Hindlimb muscle (tissue), 1 donor: ENCODE measurements at places on chromosomes 12 and 14. TPM values are rescaled to one million over a fixed set of nuclear protein-coding genes. Genes with fewer than 3 reads are reported as not detected.

DNA sequence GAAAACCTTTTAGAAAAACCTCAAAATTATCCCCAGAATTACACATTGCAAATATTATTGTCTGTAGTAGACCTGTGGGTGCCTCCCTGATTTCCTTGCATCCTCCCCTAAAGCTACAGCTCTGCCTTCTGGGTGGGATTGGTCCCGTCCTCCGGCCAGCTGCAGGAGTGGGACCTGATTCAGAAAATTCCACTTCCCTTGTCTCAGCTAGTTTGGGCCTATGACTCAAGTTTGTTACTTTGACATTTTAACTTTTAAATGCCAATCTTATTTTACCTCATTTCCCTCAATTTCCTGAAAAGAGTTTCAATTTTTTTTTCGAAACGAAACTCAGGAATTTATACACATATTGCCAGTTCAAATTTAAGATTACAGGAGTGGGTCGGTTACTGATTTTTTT, 13.2 kb upstream of the SLC41A2 start:
- no peak for DNase-seq

DNA sequence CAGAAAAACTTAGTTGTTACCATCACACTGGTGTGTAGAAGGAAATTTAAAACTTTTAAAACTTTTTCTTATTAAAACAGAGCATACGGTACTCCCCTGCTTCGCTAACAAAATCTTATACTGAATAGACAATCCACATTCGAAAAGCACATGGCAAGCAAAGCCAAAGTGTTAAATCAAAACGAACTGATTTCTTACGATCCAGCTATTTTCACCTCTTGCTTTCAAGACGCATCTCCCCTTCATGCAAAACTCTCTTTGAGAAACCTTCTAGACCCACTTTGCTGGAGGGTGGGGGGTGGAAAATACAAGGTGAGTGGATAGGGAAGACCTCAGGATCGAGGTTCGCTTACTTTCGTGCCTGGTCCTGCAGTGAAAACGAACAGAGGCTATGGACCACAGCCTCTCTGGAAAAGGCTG, 328 bp downstream of the INTS13 start:
- DNase-seq: no peak

DNA sequence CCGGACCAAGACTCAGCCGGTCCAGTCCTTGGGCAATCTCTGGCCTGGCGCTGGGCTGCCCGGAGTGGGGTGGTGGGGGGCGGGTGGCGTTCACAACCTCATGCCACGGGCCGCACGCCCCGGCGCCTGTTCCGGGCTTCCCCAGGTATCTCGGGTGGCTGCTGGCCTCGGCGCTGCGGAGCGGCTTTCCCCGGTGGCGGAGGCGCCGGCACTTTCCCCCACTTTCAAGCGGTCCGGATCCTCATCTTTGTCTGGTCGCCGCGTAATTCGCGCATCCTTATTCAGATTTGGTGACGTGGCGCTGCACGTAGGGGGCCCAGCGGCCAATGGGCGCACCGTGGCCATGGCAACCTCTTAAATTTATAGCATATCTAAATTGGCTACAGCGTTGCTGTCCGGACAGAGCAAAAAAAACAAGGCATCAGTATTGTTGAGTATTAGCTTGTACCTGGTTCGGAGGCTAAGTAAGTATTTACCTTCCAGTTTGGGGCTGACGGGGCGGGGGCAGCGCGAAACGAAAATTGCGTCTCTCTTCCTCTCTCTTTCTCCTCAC, at the start of gene LHX5:
LHX5 (minus strand) TSS at position 253 of the 553 bp plus-strand sequence. CDS start 373 bp downstream, outside the sequence.
- DNase-seq: no peak

GRCh38 chr12:104355630-104356029, 52.1 kb downstream of the EID3 start:
- DNase-seq: no peak

DNA sequence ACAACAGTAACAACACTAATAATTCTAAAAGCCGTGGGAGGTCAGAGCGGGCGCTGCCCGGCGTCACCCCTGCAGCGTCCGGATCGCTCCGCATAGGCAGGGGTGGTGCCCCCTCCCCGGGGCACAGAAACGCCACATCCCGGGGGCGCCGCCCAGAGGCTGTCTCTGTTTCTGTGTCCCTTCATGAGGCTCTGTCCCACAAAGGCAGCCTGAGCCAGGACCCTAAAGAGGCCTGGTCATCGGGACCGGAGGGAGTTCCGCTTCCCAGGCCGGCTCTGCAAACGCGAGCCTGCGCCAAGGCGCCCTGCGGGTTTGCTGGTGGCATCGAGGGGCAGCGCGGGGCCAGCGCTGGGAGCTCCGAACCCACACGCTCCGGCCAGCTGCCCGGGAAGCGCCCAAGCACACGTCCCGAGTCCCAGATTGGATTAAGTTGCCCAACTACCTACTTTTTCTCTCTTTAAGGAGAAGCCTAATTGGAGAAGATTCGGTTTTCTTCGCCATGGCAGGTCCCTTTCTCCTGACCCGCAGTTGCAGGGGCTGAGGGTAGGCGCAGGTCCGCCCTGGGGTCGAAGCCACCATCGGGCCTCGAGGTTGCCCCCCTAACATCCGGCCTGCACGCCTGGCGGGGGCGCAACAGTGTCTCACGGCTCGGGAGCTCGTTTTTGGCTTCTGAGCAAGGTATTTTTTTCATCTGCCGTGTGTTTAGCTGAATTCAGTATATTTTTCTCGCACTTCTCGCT, 421.7 kb downstream of the VRK1 start:
- DNase-seq: no peak

Gene SSPN
- 121 TPM for polyA plus RNA-seq

Gene LMNTD1
- not detected for polyA plus RNA-seq

Gene HCAR2
- 0.67 TPM for polyA plus RNA-seq
